ENCODE measurements at places on chromosomes 13 and 19.

DNA sequence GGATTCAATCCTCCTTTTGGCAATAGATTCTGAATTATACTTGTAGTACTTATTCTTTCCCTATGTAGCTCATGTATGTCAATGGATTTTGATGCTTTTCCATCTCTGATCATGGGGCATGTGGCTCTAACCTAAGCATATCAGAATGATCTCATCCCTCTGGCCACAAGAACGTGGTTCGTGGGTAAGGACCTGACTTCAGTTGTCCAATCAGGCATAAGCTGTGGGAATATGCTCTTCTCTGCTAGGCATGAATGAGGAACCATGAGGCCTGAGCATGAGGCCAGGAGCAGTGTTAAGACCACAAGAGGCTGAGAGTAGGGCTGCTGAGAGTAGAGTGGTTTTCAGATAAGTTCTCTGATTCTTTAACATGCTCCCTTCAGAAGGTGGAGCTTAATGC lies 292.4 kb upstream of the TSHZ3 start:
- no peaks in the 10 kb centered on the region for H3K36me3 ChIP-seq
- DNase-seq, result no peak
- H3K4me3 ChIP-seq, result no peak overlapping the region
- H3K27ac ChIP-seq, result no peak overlapping the region
- no peaks in the 10 kb centered on the region for H3K4me1 ChIP-seq

DNA sequence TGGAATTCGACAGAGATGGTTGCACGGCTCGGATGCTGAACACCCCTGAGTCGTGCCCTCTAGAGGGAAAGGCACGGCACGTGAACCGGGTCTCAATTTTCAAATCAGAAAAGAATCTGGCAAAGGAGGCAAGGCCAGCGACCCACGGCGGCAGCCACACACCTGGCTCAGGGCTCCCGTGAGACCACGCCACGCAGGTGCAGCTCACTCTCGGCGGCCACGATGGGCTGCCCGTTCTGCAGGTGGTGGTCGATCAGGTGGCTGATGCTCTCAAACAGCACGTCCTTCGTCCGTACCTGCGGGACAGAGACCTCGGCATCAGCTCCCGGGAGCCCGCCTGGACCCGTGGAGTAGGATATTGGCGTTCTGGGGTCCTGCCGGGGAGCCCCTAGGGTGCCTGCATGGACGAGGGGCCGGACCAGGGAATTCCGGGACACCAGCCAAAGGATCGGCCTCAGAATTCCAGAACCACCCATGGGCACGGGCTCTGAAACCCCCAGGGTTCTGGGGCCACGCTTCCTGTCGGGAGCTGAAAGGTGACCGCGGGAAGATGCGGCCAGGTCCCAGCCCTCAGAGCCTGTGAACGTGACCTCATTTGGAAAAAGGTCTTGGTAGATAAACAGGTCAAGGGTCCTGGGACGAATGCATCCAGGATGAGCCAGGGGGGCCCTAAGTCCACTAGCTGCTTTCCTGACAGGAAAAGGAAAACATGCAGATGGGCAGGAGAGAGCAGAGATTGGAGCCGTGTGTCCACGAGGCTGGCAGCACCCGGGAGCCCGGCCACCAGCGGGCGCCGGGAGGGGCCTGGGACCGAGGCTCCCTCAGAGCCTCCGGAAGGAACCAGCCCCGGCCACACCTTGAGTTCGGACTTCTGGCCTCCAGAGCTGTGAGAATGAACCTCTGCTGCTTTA lies 10.1 kb upstream of the C2CD4C start:
- no peaks in the 10 kb centered on the region for H3K4me1 ChIP-seq
- H3K36me3 ChIP-seq, result no peaks in the 10 kb centered on the region
- no peak overlapping the region for H3K27ac ChIP-seq
- no peak overlapping the region for H3K4me3 ChIP-seq
- H3K27me3 ChIP-seq, result no peaks in the 10 kb centered on the region

GRCh38 chr13:20414546-20415305 lies 110.9 kb downstream of the CRYL1 start:
- peaks cover 43% of the 10 kb centered on the region for H3K4me1 ChIP-seq
- no peak overlapping the region for H3K27ac ChIP-seq
- no peaks in the 10 kb centered on the region for H3K27me3 ChIP-seq
- no peak for DNase-seq

DNA sequence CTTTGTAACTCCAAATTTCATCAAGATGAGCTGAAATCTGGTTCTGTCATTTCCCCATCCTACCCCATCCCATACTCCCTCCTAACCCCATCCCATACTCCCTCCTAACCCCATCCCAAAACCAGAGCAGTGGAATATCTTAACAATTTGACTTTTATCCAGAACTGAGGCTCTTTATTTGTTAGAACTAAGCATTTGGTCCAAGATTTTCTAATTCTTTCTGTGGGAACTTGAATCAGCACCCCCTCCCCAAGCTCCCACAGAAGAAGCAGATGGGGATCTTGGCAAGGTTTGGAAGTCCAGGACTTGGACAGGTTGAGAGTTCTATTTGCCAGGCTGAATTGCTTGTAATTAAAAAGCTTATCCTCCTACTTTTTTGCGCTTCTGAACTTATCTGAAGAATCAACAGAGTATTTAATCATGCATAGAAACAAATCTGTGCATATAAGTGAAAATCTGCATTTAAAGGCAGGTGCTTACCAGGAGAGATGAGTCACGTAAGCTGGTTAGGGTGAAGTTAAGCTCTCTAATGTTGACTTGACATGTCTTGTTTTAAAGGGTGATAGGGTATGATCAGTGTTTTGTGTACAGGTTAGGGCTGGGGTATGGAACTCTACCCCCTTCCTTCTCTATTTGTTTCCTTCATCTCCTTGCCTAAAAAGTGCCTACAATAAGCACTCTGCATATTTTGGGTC lies 111.1 kb downstream of the COG6 start:
- no peaks in the 10 kb centered on the region for H3K4me1 ChIP-seq
- no peaks in the 10 kb centered on the region for H3K36me3 ChIP-seq
- no peak overlapping the region for H3K27ac ChIP-seq
- no peak overlapping the region for H3K4me3 ChIP-seq

GRCh38 chr19:31338069-31338776 lies 11.0 kb downstream of the TSHZ3 start:
- H3K36me3 ChIP-seq, result no peaks in the 10 kb centered on the region
- no peak overlapping the region for H3K4me3 ChIP-seq

All from activated CD8-positive, alpha-beta memory T cell treated with anti-CD3 and anti-CD28 coated beads, Interleukin-2, amount 10 ng/mL, durations not matched to agents 7 days and 5 days (primary cell).